ENCODE measurements at places on chromosomes 3 and 15. TPM values are rescaled to one million over a fixed set of nuclear protein-coding genes. Genes with fewer than 3 reads are reported as not detected.

RASGRP1 gene
- 0.35 TPM for total RNA-seq

CPNE9 gene
- total RNA-seq = 0.09 TPM

EFCC1 gene
- 0.66 TPM for total RNA-seq

STRA6 gene
- total RNA-seq = 0.40 TPM

CPN2 gene
- total RNA-seq = 0.04 TPM

DPPA2 gene
- not detected for total RNA-seq

MKRN2OS gene
- not detected for total RNA-seq

ANKRD63 gene
- 0.22 TPM for total RNA-seq

PRSS50 gene
- total RNA-seq = 0.09 TPM

STAC gene
- total RNA-seq = 36.5 TPM

CHRM5 gene
- not detected for total RNA-seq
